ENCODE measurements at places on chromosomes 16 and 17.
A peak's percentile ranks its signal among the peaks of the same experiment; 100 is the strongest.

DNA sequence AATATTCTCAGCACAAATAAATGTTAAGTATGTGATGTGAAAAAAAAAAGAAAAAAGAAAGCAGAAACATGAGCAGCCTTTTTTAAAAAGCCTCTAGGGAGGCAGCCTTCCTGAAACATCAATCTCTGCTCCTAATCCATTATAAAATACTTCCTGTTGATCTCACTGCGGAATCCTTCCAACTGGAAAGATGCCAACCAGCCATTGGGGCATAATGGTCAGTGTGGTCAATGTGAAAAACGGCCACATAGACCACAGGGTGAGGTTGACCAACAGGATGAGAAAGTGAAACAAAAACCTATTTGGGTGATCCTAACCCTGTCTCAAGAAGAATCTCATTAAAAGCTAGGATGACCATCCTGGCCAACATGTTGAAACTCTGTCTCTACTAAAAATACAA, 26.1 kb upstream of the ABCA8 start:
- no peak for DNase-seq

DNA sequence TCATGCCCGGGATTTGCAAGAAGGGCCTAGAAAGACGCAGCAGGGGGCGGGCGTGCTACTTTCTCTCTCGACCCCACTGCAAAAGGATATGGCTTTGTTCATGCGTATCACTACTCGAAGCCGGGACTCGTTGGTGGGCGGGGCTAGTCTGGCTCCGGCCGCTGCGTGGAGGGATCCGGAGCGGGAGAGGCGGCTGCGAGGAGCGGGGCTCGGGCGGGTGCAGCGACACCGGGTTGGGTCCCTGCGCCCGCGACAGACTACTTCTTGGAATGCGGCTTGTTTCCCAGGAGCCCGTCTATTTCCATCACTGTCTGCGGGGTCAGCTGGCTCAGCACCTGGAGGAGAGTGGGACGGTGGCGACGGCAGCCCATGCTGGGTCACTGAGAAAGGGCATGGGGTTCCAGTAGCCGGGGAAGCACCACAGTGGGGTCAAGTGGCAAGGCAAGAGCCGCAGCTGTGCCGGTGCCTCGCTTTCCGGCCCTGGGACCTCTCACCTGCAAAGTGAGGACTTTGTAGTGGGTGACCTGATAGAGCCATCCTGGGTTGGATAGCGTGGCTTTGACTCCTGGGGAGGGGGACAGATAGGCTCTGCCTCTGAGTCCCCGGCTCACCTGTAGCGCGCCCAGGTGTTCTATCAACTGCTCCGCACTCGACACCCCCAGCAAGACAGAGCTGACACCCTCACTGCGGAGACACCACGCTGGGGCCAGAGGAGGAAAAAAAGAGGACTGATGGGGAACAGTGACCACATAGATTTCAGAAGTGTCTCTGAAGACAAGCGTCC, 6.6 kb downstream of the KCNAB3 start:
- DNase-seq = peak; percentile 65

DNA sequence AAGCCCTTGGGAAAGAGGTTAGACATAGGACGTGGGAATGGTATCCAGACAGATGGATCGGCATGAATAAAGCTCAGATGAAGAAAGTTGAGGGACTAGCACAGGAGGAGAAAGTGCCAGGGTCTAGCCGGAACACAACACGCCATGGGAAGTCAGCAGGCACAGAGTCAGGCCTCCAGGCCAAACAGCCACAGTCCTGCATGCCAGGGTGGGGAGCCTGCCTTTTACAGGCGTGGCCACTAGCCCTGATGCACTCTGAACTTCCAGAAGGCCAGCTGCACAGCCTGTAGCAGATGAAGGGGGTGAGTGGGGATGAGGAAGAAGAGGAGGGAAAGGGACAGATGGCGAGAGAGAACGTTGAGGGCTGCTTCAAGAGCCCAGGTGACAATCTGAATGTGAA, 5.2 kb downstream of the B9D1 start:
- DNase-seq = no peak

DNA sequence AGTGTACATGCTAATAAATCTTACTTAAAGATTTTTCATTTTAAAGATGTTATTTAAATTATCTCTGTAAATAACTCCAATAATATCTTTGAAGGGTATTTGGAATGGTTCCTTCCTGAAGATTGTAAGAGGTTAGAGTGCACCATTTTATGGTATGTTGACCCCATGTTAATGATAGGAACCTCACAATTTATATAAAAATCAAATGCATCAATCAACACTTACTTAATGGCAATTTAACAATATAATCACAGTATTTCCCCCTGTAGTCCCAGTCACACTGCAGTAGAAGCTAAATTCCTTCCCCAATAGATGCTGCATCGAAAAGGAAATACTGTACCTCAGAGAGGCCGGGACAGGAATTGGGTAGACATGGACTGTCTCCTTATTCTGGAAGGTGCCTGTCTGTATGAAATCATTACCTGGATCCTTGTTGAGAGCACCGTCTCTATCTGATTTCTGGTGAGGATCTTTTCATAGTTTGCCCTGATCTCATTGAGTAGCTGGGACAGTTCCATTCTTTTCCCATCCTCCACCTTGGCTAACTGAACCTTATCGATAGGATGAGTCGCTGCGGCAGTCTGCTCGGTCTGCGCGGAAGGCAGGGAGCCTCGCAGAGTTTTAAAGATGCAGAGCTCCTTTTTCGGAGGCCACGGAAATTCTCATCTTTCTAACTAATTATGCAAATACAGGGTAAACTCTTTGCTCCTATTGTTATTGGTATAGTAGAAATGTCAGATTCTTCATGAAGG, at the start of gene KRT222:
Gene KRT222 (minus strand): TSS at position 596 of the 752 bp plus-strand sequence. CDS start 78 bp downstream, at position 518.
- no peak for DNase-seq

GRCh38 chr17:57576744-57577143, 168.4 kb downstream of the CCDC182 start:
- no peak for DNase-seq

- no peak for DNase-seq
Measured at GRCh38 chr17:27547301-27547683, 83.7 kb upstream of the LGALS9 start.

- DNase-seq = no peak
Measured at GRCh38 chr17:39801055-39801454, 63.1 kb downstream of the IKZF3 start.

DNA sequence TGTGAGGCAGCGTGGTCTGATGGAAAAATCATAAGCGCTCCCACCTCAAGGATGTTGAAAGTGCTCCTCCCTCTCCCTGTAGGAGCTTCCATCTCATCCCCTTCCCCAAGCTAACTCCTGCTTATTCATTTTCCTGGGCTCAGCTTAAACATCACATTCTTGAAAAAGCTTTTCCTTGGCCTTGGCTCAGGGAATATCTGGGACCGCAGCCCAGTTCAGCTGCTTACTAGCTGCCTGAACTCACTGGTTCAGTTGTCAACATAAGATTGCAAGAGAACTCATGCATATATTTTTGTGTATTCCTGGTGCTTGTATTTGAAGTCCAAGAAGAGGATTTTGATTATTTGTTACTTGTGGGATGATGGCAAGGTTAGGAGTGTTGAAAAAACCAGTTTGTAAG, 91.5 kb downstream of the UTP18 start:
- DNase-seq = no peak

DNA sequence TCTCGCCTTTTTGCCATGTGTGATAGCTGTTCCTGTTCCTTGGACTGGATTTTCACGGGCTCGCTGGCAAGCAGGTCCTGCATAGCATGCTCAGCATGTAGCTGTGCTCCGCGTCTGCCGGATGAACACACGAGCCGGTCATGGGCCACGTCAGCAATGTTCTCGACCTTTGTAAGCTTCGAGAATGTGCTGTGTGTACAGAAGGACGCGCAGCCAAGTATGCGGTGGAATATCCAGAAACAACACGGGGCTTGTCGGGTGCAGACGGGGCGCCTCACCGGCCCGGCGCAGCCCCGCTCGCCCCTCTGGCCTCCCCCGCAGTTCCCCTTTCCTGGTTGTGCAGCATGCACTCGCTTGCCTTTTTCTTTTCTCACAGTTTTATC, 42.2 kb downstream of the RPTOR start:
- DNase-seq = no peak

- DNase-seq = peak; percentile 66
Measured at GRCh38 chr17:19762515-19762961, 14.4 kb upstream of the ALDH3A1 start.

DNA sequence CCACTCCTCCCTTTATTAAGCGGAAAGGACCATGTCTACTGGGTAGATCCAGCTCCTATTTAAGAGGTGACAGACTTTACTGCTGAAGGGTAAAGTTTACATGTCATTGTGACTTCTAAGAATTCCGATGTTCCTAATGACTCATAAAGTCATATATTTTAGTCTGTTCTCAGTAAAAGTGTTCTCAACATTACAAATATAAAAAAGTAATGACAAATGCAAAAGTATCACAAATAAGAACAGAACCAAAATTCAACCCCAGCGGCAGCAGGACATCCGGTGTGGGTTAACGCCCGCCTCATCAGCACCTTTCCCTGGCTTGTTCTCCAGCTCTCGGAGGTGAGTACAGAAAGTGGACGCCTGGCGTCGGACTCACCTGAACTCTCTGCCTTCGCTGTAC, 6.8 kb downstream of the AXIN1 start:
- no peak for DNase-seq

DNA sequence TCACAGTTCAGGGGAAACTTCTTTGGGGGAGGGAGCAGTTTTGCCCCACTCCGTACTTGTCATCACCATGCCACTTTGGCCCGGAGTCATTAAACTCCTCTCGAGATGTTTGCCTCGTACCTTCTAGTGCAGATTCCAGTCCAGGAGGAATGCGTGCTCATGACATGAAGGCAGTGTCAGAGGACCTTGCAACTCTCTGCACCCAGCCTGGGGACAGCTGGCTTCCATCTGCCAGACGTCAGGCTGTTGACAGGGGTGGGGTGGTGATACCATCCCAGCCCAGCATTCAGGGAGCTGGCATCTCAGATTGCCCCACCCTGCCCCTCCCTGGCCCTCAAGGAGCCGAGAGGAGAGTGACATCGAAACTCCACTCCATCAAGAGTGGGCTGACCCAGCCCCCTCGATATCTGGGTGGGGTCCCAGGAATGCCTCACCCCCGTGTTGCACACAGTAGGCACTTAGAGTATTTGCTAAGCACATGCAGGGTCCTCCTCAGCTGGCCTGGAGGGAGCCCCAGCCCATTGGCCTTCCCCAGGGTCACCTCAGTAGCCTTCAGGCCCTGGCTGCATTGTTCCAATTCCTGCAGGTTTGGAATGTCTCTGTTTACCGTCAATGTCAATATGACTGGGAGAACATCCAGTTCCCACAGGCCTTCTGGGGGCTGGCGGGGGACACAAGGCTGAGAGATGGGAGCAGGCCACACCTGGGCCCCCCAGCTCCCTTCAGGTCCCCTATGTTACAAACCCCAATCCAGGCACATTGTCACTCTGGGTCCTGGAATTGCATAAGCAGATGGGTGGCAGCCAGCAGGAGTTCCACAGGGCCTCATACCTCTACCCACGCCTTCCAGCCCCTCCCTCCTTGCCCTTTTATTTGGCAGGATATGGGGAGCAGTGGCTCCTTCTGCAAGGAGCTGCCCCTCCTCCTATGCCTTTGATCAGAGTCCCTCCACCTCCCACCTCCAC, 21.3 kb upstream of the EMP2 start:
- DNase-seq = no peak

DNA sequence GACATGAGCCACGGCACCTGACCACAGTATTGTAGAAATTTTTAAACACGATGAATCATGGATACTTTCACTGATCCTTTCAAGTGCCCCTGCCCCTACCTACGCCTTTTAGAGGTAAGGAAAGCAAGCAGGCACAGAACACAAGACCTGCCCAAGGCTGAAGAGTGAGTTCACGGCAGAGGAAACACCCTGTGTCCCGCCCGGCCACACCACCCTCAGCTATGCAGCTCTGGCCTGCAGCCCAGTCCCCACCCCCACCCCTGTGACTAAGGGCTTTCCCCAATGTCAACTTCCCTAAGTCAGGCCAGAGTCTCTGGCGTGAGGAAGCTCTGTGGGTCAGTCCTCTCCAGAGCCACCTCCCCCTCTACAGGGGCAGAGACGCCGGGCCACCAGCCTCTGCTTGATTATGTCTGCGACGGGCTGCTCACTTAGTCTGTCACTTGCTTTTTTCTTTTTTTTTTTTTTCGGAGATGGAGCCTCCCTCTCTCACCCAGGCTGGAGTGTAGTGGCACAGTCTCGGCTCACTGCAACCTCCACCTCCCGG, 8.4 kb downstream of the SLC16A5 start:
- no peak for DNase-seq

GRCh38 chr17:42607769-42608168, 1.4 kb downstream of the RETREG3 start:
- DNase-seq = no peak

- DNase-seq = peak; percentile 90
Measured at GRCh38 chr17:64025732-64026294, 5.4 kb upstream of the ICAM2 start.

GRCh38 chr16:81740169-81740568, 38.9 kb upstream of the PLCG2 start:
- DNase-seq = peak; percentile 44

DNA sequence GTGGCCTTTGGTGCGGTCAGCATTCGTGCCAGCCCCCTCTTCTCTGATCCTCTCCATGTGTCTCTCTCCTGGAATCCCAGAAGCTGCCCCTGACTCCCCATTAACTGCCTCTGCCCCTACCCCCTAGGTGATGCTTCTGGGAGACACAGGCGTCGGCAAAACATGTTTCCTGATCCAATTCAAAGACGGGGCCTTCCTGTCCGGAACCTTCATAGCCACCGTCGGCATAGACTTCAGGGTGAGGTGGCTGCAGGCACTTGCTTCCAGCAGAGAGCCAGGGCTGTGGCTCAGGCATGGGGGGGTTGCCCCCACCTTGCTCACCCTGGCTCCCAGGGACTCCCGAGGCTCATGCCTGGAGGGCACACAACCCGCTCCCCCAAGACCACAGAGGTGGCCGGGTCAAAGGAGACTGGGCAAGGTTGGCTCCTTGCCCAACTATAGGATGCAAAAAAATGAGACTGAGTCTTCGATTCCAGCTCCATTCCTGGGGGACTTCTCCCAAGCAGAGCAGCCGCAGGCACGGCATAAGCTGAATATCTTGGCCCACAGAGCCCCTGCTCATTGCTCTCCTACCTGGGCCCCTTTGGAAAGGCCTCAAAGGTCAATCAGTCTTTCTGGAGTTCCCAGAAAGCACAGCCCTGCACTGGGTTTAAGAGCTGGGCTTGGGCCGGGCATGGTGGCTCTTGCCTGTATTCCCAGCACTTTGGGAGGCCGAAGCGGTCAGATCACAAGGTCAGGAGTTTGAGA, 3.8 kb downstream of the RAB37 start:
- no peak for DNase-seq

DNA sequence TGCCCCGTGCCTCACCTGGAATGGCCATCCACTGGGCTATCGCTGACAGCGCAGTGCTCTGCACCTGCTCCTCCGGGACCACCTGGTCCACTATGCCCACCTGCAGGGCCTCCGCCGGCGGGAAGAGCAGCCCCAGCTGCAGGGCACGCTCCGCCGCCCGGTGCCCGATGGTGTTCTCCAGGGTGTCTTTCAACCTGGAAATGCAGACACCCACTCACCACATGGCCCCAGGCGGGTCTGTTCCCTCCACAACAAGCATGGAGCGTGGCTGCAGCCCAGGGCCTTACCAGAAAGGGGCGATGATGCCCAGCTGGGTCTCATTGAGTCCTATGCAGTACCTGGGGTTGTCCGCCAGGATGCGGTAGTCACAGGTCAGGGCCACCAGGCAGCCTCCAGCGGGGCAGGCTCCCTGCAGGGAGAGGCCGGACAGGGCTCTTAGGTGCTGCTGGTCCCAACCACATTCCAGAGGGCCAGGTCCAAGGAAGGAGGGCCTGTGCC, 6.8 kb downstream of the DNASE1L2 start:
- DNase-seq = no peak

All from memory B cell (primary cell).